ENCODE measurements at places on chromosomes 11 and 22.

GRCh38 chr11:128481135-128481534 is 106.2 kb downstream of the ETS1 start:
- no peak for DNase-seq

DNA sequence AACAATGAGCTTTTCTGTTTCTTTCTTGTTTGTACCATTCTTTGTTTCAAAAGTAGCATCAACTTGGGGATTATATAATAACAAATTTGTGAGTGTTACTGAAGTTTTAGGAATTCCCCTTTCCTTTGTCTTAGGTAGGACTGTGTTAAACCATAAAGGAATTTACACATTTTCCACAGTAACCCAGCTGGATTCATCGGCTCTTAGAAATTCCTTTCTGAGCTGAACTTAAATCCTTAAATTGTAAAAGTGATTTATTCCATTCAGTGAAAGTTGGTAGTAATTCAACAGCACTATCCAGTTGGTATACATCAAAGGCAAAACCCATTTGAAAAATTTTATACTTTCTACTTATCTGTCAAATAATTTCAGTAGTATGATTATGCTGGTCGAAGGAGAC is 11.8 kb downstream of the EMSY start:
- no peak for DNase-seq

GRCh38 chr11:116773203-116774097 is 663 bp upstream of the BUD13 start:
- peak; percentile 42 for DNase-seq

DNA sequence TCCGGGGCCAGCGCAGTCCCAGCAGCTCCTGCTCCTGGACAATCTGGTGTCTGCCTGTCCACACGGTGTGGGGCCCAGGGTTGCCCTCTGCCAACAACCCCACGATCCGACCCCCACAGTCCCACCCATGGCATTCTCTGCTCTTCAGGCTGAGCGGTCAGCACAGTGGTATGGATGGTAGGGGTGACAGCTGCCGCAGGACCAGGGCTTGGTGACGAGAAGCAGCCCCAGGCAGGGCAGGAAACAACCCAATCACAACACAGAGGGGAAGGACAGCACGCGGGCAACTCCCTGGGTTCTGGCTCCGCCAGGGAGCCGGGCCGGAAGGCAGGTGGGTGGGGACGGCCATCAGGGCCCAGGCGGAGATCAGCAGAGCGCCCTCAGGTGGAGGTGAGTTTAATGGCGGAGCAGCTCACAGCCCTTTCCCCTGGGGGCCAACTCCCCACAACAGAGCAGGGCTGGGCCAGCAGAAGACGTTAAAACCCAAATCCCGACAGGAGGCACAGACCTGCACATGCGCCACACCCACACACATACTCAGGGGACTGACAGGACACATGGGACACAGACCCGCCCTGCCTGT is 5.3 kb upstream of the CHADL start:
- no peak for DNase-seq

DNA sequence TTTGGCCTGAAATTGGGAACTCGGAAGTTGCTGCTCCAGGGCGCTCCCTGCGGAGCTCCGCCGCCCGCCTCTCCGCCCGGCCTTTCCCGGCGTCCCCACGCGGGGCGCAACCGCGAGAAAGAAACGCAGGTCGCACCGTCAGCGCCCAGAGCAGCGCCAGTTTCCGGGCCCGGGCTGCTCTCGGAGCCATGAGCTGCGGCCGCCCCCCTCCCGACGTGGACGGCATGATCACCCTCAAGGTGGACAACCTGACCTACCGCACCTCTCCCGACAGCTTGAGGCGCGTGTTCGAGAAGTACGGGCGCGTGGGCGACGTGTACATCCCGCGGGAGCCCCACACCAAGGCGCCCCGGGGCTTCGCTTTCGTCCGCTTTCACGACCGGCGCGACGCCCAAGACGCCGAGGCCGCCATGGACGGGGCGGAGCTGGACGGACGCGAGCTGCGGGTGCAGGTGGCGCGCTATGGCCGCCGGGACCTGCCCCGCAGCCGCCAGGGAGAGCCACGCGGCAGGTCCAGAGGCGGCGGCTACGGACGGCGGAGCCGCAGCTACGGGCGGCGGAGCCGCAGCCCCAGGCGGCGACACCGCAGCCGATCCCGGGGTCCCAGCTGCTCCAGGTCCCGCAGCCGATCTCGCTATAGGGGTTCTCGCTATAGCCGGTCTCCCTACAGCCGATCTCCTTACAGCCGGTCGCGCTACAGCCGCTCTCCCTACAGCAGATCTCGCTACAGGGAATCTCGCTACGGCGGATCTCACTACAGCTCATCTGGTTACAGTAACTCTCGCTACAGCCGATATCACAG is 521 bp downstream of the SRSF8 start:
- DNase-seq = peak; percentile 54

DNA sequence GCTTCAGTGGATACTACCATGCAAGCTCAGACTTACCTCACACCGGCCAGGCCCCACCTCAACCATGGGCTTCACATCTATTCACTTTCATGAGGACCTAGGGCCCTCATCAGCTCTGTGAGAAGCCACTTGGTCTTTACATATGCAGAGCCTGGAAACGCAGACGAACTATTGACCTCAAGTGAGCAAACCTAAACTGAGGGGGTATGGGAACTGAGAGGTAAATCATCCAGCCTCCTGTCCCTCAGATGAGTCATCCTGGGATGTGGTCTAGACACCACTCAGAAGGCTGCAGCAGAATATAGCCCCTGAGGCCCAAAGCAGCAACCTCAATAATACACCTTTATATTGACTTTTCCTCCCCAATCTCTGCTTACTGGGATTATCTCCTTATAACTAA is 578.0 kb downstream of the INSC start:
- DNase-seq = peak; percentile 38

GRCh38 chr11:66936311-66936711 is 21.9 kb downstream of the PC start:
- no peak for DNase-seq

- DNase-seq = no peak
Measured at GRCh38 chr11:109911488-109911887, 181.7 kb upstream of the ZC3H12C start.

- DNase-seq = no peak
Measured at GRCh38 chr11:131642756-131643531, 272.5 kb downstream of the NTM start.

GRCh38 chr22:23969071-23969470 is 2.4 kb downstream of the DDTL start:
- no peak for DNase-seq

DNA sequence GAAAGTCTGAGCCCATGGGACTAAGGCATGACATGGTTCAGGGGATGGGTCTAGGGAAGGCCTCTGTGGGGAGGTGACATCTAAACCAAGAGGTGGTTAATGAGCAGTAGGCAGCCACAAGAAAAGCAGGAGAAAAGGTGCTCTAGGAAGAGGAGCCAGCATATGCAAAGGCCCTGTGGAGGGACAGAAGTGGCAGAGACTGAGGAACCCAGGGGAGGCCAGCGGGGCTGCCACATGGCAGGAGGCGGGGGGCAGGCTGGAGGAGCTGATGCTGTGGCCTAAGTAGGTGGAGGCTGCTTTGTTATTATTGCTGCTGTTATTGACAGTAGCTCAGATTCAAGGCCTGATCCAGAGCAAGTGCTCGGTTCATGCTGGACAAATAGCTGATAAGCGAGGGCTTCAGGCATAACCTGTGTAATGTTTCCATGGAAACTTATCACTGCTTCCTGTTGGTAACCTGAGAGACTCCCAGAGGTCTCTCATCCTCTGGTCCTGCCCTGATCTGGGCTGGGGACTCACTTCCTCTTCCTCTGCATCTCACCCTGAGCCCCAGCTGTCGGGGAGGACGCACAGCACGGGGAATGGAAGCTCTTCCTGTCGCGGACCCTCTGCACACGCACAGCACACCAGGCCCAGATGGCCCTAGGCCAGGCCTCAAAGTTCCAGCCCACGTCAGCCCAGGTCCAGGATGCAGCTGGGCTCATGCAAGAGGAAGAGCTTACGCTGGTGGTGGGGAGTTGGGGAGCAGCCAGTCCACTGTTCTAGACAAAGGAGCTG is 75.2 kb upstream of the TP53I11 start:
- no peak for DNase-seq

GRCh38 chr11:57901756-57902155 is 121.9 kb upstream of the OR9Q1 start:
- DNase-seq = no peak

DNA sequence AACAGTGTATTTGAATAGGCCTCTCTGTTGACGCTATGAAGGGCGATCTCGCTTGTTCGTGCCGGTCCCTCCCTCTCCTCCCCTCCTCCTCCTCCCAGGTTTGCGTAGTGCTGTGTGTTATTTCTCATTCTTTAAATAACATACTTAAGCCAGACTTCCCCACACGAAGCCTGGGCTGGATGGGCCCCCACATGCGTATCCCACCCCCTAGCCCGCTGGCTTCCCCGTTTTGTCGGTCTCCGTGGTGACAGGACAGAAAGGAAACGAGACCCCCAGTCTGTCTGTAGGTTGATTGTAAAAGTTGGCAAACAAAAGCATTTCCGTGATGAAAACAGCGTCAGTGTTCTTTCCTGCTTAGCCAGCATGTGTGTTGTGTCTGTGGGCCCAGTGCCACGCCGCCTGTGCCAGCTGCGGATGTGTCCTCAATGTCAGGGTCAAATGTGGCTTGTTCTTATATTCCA is 27.3 kb downstream of the FAM118A start:
- DNase-seq = no peak

- DNase-seq = no peak
Measured at GRCh38 chr11:61635304-61635703, 44.9 kb upstream of the DAGLA start.

DNA sequence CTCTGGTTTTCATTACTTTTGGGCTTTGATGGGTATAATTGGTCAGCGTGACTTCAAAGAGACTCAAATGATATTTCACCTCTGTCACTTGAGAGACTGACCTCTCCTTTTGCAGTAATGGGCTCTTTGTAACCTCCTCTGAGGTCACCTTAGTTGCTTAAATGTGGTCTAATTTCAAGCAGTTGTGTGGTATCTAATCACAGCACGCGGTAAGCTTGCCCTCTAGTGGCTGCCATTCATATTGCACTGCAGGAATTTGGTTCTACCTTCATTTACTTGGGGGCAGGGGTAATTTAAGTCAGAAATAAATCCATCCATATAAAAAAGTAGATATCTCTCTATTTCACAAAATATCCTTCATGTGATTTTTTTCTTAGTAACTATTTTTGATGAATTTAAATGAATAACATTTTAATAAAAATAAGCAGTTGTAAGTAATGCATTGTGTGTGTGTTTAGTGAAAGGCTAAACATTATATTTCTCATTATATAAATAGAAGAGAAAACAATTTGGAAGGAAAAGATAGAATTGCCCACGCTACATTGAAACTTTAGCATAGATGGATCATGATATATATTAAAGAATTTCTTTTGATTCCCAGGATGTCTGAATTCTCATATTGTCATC is 55.0 kb upstream of the ANO3 start:
- DNase-seq = peak; percentile 41

- no peak for DNase-seq
Measured at GRCh38 chr22:44229331-44229730, 48.6 kb downstream of the PARVG start.
